Activated CD4-positive, CD25-positive, alpha-beta regulatory T cell (primary cell): ENCODE measurements at places on chromosomes 1 and 21.
A peak's percentile ranks its signal among the peaks of the same experiment; 100 is the strongest.

- DNase-seq, result no peak
Observed at GRCh38 chr1:209249785-209250440, 333.6 kb upstream of the CAMK1G start.

GRCh38 chr1:165937829-165938228 lies 110.4 kb downstream of the UCK2 start:
- DNase-seq, result no peak

DNA sequence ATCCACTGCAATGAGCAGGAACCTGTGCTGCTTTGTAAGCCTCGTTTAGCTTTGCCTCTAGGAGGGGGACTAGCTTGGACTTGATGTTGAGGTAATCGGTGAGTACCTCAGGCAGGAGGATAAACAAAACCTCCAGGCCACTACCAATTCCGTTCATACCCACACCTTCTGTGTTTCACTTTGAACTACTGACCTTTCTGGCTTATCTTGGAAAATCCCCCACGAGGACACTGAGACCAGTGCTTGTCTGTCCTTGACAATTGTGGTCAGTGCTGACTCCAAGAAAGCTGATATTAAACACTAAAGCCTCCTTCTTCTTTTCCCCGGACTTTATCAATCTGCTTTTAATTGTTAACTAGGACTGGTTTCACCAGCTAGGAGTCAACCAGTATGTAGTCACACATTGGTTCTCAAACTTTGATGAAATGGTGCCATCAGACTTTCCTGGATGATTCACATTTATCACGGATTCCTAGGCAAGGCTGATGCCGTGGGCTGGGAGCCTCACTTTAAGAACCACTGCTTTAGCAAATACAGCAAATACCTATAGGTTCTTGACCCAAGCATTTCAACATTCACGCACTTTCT lies 52.7 kb downstream of the TGFB2 start:
- no peak for DNase-seq

GRCh38 chr1:61362351-61362750 lies 280.0 kb downstream of the NFIA start:
- no peak for DNase-seq

DNA sequence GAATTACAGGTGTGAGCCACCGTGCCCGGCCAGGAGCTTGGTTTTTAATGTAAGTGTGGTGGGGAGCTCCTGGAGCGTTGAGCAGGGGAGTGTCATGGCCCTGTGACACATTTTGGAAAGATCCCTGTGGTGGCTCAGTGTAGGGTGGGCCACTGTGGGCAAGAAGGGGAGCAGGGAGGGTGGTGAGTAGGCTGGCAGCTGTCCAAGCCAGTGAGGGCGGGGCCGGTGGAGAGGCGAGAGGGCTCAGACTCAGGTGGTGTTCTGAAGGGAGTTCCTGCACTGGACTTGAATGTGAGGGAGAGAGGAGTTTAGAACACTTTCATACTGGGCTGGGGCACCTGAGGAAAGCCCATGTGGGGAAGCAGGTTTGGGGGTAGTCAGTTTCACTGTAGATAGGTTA lies 3.1 kb upstream of the EVA1B start:
- DNase-seq, result no peak

DNA sequence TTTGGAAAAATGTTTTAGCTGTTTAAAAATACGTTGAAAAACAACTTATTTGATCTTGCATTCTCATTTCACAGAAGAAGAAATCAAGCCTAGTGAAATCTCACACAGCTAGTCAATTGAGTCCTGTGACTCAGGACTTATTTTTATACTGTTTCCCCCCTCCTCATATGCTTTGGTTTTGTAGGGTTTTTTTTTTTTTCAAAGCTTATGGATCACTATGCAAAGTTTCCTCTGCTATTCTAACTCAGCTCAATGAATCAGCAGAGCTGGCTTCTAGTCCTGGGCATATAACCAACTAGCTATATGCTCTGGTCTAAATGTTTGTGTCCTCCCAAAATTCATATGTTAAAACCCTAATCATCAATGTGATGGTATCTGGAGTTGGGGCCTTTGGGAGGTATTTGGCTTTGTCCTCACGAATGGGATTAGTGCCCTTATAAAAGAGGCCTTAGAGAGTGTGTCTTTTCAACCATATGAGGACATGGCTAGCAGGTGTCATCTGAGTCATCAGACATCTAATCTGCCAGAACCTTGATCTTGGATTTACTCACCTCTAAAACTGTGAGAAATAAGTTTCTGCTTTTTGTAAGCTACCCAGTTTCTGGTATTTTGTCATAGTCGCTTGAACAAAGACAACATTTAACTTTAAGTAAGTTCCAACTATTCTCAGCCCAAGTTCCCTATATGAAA lies 317.2 kb upstream of the C1orf87 start:
- no peak for DNase-seq

GRCh38 chr21:22421416-22422180 lies 1423.4 kb downstream of the NCAM2 start:
- DNase-seq, result no peak

DNA sequence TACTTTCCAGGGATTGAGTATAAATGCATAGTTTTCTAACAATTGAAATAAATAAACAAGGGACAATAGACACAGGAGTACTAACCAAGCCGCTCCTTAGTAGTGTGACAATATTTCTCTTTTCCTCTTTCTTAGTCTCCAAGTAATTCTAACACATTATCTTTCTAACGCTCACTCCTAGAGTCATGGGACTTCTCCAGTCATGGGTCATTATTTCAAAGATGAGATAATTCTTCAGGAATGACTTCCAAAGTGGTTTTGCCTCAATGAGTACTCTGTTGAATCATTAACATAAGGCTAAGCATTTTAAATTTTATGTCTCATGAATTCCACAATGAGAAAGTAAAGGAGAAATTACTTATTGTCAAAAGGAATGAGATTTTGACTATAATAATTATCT lies 605.8 kb upstream of the ADAMTS5 start:
- no peak for DNase-seq

DNA sequence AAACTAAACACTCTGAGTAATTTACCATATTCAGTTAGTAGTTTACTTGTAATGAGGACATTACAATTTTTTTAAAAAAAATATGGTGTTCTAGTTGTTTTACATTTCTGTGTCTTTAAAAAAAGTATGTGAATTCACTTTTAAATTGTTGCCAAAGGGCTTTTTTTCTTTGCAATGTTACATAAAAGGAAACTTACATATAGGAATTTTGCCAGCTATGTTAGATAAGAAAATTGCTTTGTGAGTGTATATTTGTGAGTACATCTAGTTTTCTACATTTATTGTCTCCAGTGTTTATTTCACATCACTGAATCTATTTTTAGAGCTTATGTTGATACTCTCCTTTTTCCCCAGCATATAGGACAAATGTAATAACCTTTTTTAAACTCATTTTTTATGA lies 206.8 kb downstream of the GPR52 start:
- DNase-seq, result no peak

GRCh38 chr21:25756190-25756932 lies 21.6 kb downstream of the GABPA start:
- no peak for DNase-seq

- DNase-seq, result no peak
Observed at GRCh38 chr1:11862890-11863289, 4.1 kb upstream of the NPPB start.

DNA sequence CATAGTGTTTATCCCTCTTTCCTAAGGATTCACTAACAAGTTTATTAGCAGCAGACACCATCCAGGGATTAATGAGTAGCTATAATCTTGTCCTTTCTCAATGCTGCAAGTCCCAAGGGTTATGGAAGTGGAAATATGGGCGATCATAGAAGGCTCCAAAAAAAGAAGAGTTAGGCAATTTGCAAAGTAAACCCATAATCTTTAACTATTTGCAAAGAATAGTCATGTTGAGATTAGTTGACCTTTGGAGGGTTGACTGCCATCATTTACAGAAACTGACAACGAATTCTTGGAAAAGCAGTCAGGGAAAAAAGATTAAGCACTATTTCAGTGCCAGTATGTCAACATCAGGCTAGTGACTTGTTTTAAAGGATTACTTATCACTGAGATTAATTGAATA lies 169.9 kb downstream of the KCNT2 start:
- DNase-seq, result no peak

GRCh38 chr1:146039844-146040194 lies 18.3 kb upstream of the HJV start:
- DNase-seq, result no peak

DNA sequence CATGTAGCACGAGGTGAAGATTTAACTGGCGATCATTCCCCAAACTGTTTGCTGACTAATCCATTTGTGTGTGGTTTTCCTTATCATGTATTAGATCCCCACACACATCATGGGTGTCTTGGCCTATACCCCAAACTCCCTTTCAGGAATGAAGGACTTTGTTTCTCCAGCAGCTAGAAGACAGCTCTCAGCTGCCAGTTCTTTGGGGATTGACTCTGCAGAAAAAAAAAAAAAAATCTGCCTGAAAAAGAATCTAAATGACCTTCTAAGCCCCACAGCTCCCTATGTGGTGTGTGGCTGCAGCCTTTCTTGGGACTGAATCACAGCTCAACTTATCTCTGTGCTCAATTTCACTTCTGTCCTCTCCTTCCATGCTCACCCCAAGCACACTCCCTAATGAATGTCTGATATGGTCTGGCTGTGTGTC lies 256.3 kb upstream of the DUSP10 start:
- no peak for DNase-seq

DNA sequence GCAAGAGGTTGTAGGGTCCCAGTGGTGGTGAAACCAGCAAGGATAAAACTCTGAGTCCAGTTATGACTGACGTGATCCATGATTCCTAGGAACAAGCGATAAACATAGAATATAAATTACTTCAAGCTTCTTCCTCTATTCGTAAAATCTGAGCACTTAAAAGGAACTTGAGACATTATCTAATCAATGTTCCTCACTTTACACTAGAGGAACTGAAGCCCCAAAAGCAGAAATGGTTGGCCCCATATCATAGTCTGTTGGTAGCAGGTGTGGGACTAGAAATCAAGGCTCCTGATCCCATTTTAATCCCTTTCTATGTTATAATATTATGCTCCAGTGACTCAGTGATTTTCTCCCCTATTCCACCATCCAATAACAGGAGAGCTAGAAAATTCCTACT lies 21.9 kb upstream of the MNDA start:
- no peak for DNase-seq

DNA sequence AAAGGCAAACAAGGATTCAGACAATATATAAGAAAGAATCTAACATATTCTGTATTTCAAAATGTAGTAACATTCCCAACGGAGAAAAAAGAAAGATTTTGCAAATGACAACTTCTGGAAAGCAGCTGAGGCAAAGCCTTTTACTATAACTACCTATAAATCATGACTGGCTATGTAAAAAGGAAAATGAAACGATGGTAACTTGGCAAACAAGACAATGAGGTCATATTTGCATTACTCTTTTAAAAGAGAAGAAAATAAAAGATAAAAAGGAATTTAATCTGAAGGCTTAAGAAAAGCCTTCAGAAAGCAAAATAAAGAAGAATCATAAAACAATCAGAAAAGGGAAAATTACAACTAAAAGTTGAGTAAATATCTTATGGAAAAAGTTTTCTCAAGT lies 25.1 kb upstream of the ASPM start:
- no peak for DNase-seq

DNA sequence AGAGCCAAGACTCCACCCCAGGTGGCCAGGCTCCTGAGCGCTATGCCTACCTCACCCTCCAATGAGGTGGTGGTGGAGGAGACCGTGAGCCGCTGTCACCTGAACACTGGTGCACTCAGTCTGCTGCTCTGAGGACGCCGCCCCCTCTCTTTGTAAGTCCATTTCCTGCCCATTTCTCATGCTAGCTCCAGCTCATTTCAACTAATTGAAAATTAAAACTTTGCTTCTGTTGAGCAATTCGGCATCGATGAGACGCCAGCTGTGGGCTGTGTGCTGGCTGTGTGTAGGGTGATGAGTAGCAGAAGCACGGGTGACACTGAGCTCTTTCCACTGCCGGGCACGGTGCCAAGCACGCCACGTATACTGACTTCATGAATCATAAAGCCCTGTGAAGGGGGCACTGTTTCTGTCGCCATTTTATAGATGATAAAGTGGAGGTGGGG lies 11.2 kb downstream of the TNFRSF1B start:
- DNase-seq, result peak; percentile 93

DNA sequence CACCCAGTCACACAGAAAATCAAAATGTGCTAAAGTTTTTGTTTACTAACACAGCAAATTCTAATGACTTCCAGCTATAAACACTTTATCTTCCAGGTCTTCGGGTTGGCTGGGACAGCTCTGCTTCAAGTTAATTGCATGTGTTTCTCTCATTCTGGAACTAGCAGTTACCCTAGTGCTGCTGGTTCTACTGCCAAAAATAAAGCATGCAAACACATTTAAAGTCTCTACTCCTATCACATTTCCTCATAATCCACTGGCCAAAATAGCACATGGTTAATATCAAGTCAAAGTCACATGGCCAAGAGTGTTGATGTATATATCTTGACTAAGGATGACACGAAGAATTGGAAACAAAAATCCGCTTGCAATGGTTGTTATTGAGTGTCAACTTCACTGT lies 973.1 kb upstream of the ADGRL2 start:
- DNase-seq, result no peak

GRCh38 chr1:32918179-32918578 lies 17.0 kb upstream of the TMEM54 start:
- DNase-seq, result no peak

GRCh38 chr1:48182439-48182838 lies 40.1 kb upstream of the SLC5A9 start:
- no peak for DNase-seq

GRCh38 chr1:12593621-12594066 lies 24.4 kb downstream of the DHRS3 start:
- DNase-seq, result no peak

- no peak for DNase-seq
Observed at GRCh38 chr1:39328586-39329121, 124.2 kb downstream of the MACF1 start.

- no peak for DNase-seq
Observed at GRCh38 chr1:208089761-208090370, 154.3 kb downstream of the PLXNA2 start.

DNA sequence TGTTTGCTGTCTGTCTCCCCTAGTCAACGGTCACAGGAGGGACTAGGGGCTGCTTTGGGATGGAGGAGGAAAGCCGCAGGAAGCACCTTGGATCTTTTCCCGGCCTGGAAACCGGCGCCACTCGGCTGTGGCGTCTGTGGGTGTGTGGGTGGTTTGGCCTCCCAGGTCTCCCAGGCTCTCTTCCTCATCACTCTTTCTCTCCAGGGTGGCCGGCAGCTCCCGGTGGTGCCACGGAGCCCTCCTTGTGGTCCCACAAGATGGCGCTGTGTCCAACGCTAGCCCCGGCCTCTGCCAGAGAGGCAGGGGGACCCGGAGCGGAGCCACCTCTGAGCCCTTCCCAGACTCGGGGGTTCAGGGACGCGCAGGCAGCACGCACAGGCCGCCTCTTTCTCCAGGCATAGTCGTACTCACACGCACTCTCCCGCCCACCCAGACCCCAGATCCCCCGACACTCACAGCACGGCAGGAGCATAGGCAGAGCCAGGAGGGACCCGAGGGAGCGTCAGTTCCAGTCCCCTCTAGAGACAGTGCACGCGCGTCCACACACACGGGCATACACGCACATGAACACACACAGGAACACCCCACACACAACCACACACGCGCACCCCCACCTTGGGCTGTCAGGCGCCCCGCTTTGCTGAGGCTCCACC lies 31.2 kb downstream of the CDCP2 start:
- peak; percentile 14 for DNase-seq
